RCC 7860 (cell line): ENCODE measurements at places on chromosomes 3 and 15.

DNA sequence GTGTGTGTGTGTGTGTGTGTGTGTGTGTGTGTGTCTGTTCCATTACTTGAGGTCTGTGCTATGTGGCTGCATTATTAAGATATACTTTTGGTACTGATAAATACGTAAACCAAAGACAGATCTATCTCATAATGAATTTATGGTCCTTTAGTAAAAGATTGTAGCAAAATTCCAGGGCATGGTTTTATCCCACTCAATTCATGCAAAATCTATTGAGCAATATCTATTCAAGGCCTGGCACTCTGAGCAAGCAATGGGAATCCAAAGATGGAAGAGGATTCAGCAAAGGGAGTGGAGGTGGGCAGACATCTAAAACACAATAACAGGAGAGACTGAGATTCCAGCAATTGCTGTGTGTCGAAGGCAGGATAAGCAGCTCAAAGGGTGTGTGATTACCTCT lies 86.8 kb downstream of the RFTN1 start:
- DNase-seq: no peak

- DNase-seq: no peak
These were observed 27.6 kb upstream of the UTS2B start for GRCh38 chr3:191357909-191358308.

DNA sequence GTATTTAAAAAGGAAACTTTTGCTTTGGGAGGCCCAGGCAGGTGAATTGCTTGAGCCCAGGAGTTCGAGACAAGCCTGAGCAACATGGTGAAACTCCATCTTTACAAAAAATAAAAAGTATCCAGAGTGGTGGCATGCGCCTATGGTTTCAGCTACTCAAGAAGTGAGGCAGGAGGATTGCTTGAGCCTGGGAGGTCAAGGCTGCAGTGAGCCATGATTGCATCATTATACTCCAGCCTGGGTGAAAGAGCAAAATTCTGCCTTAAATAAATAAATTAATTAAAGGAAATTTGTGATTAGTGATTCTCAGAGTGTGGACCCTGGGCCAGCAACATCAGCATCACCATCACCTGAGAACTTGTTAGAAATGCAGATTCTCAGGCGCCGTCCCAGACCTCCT lies 9.9 kb upstream of the COMMD4 start:
- no peak for DNase-seq

GRCh38 chr3:40083066-40083465 lies 226.4 kb upstream of the EIF1B start:
- DNase-seq: no peak

DNA sequence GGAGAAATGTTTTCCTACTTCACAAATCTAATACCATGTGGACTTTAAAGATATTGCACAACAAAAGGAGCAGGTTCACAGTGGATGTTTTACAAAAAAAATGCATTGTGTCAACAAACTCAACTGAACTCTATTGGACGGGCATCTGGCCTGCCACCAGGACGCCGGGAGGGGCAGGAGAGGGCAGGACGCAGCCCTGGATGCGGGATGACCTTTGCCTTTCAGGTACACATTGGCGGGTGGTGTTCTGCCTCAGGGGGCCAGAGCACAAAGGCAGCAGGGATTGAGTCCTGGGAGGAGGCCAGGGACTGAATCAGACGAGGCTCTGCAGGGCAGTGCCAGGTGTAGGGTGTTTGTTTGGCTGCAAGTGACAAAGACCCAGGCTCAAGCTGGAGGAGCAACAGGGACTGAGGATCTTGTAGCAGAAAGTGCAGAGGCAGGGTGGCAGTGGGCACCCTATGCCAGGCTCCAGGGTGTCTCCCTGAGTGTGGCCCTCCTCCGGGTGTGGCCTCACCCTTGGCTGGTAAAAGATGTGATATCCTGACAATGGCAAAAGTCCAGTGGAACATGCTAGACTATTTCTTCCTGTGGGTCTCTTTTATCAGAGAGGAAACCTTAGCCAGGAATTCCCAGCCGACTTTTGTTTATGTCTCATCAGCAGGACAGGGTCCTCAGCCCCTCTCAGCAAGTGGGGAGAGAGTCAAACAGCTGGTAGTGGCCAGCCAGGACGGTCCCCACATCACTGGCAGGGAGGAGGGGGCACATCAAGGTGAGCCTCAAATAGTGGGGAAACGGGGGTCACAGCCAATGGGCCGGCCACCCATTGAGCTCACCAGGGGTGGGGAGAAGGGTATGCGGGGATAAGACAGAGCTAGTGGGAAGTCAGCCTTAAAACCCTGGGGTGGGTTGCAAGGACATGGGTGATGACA lies 29.7 kb upstream of the KLF13 start:
- DNase-seq: no peak

GRCh38 chr3:158539414-158540014 lies 31.5 kb upstream of the MLF1 start:
- DNase-seq: peak; percentile 34

DNA sequence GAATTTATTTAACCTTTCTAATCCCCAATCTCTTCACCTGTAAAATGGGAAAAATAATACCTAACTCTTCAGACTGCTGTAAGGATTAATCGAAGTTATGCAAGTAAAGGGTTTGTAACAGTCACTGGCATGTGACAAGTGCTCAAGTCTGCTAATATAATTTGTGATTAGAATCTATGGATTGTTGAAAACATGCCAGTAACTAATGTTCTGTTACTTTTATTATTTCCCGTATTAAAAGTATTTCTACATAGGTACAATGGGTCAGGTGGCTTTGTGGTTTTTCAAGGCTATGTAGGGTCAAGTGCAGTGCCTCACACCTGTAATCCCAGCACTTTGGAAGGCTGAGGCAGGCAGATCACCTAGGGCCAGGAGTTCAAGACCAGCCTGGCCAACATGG lies 29.4 kb downstream of the ULK4 start:
- no peak for DNase-seq

DNA sequence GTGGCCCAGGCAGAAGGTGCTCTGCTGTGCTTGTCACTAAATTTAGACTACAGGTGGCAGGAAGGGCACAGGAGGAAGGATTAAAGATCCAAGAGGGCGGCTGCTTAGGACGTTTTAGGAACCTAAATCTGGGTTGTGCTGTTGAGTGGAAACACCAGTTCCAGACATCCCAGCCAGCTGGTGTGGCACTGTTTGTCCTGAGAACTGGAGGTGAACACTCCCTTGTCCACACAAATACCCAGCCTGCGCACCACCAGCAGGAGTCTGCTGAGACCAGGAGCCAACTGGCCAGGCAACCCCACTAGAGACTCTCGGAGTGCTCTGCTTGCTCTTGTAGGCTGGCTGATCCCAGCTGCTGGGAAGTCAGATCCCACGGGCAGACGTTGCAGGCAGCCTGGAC lies 30.3 kb upstream of the UACA start:
- no peak for DNase-seq

DNA sequence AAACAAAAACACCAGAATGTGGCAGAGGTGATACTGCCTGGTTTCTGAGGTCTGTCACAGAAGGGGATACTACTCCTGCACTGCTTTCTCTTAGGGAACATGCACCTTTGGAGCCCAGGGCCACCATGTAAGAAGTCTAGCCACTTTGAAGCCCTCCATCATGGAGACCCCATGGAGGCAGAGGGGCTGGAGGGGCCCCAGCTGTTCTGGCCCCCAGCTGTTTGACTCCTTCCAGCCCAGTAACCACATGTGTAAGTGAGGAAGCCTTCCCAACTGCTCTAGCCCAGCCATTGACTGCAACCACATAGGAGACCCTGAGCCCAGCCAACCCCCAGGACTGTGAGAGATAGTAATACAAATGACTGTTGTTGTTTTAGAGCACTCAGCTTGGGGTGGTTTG lies 9.0 kb upstream of the IGDCC4 start:
- no peak for DNase-seq

DNA sequence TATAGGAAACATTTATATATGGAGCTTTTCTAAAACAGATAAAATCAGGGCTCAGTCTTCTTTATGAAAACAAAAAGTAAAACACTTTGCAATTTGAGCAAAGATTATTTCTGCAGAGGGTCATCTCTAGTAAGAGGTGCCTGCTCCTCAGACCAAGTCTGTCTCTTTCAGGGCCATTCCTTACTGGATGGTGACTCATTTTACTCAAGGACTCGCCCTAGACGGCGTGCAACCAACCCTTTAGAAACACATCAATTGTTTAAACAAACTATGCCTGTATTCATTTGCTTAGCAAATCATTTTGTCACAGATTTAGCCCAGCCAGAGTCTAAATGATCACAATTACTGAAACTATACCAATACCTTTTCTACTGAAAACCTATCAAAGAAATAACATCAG lies 242.8 kb upstream of the ICE2 start:
- no peak for DNase-seq

GRCh38 chr3:177590826-177591225 lies 393.5 kb upstream of the TBL1XR1 start:
- DNase-seq: no peak

GRCh38 chr3:193921465-193921864 lies 214.5 kb upstream of the HES1 start:
- DNase-seq: no peak

DNA sequence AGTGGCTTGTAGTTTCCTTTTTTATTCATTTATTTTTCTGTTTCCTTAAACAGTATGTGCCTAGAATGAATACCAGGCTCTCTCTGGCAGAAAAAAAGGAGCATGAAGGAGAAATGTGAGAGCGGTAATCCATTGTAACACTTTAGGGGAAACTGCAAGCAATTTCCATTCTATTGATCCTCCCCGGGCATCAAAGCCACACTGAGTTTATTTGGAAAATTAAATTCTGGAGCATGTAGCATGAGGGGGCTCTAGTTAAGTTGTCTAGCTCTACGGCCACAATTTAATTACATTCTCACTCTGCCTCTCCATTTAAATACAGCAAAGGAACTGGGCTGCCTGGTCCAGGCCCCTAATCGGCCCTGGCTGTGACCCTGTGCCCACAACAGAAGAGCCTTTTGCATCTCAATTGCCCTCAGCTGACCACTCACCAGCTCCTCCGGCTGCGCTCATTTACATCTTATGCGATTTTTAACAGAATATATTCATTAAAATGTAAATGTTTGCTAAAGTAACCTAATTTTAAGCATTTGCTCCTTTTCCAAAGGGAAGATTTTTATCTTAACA lies 72.9 kb downstream of the MEGF11 start:
- no peak for DNase-seq

- no peak for DNase-seq
These were observed 155.0 kb downstream of the RSRC1 start for GRCh38 chr3:158264894-158265293.

DNA sequence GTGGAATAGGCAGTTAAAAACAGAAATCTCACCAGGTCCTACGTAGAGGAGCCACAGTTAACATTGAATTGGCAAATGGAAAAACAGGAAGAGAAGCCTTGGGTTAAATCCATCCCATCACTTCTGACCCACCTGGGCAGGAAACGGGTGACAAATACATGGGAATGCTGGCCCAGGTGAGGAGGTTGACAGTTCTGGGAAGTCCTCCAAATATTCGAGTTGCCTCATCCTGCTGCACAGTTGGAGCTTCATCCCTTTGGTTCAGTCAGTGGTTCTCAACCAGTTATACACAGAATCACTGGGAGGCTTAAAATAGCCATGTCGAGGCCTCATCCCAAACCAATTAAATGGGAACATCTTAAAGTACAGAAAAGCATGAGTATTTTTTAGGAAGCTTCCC lies 5.3 kb downstream of the MYZAP start:
- DNase-seq: no peak

DNA sequence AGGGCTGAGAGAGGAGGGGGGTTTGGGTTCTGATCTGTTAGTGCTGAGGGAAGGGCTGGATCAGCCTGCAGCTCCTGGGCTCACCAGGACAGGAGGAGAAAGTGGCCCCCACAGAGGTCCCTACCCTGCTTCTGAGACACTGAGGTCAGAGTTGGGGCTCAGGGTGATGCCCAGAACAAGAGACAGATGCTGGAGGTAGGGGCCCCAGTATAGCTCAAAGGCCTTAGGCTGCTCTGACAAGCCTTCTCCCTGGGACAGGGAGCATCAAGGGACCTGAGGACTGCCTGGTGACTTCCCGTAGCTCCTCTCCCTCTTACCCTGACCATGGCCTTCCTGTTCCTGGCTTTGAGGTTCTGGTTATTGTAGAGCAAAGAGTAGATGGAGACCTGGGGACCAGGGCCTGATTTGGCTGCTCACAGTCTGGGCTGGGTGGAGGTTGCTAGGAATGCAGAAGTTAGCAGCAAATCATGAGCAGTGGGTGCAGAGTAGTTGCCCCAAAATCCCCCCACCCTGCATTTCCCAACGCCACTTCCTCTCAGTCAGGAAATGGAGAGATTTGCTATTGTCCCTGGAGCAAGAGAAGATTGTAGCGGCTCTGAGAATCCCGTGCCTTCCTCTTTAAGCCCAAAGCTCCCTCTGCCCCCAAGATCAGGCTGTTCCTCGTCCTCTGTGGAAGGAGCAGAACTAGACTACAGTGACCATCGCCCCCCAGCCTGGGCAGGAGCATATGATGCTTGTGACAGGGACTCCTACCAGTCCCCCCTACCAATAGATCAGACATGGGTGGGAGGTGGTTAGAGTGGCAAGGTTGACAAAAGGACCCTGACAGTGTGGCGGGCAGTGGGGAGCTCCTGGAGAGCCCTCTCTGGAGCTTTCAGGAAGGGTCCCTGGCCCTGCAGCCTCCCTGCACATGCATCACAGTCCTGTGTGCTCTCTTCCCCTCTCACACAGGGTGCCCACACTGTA lies 47.4 kb upstream of the SEC22A start:
- no peak for DNase-seq

DNA sequence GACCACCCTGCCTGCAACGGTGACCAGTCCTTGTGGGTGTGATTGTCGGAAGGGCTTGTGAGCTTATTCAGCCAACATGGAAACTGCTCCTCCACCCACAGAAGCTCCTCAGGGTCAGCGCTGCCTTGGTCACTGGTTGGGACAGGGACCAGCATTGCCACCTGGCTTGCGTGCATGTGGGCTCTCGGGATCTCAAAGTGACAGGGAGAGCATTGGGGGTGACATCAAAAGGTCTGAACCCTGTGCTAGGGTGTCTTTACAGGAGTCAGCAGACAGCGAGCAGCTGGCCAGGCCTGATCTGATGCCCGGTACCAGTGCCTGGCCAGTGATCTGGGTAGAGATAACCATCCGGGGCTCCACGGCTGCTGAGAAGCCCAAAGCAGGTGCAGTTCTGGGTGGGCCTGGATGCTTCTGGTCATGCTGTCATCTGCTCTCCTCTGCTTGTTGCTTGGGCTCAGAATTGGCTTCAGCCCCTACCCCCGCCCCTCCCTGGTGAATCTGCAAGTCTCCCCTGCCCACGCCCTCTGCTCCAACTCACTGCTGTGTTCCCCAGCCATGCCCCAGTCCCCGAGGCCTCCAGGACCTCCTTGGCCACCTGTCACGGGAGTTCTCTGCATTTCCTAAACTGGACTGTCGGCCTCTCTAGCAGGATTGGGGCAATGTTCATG lies 134.8 kb downstream of the NSMCE3 start:
- no peak for DNase-seq
